ENCODE measurements at places on chromosomes 16 and 17.

- no peak for DNase-seq
Measured at GRCh38 chr16:83626676-83627075, 181.1 kb upstream of the HSBP1 start.

GRCh38 chr16:57115514-57116182 lies 23.3 kb downstream of the CPNE2 start:
- DNase-seq, result no peak

GRCh38 chr16:26614237-26614841 lies 452.4 kb upstream of the C16orf82 start:
- DNase-seq, result no peak

GRCh38 chr17:83053739-83054451 lies 25.5 kb upstream of the METRNL start:
- DNase-seq, result peak; percentile 33

DNA sequence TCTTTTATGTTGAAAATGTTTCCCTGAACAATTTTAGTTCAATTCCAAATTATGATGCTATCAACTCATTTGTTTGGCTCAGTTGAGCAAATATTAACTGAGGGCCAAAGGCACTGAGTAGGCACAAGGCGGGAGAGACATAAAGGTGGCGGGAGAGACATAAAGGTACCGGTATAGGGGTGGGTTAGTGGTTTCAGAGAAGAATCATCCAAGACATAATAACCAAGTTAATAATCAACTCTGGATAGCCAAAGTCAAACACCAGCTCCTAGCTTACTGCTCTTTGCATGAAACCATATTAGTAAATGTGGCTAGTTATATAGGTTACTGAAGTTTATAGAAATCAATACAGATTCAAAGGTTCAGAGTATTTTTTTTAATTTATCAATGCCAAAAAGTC lies 91.7 kb downstream of the RPGRIP1L start:
- no peak for DNase-seq

GRCh38 chr17:9226794-9227135 lies 205.5 kb downstream of the NTN1 start:
- DNase-seq, result no peak

- no peak for DNase-seq
Measured at GRCh38 chr17:32834104-32834503, 42.8 kb downstream of the MYO1D start.

DNA sequence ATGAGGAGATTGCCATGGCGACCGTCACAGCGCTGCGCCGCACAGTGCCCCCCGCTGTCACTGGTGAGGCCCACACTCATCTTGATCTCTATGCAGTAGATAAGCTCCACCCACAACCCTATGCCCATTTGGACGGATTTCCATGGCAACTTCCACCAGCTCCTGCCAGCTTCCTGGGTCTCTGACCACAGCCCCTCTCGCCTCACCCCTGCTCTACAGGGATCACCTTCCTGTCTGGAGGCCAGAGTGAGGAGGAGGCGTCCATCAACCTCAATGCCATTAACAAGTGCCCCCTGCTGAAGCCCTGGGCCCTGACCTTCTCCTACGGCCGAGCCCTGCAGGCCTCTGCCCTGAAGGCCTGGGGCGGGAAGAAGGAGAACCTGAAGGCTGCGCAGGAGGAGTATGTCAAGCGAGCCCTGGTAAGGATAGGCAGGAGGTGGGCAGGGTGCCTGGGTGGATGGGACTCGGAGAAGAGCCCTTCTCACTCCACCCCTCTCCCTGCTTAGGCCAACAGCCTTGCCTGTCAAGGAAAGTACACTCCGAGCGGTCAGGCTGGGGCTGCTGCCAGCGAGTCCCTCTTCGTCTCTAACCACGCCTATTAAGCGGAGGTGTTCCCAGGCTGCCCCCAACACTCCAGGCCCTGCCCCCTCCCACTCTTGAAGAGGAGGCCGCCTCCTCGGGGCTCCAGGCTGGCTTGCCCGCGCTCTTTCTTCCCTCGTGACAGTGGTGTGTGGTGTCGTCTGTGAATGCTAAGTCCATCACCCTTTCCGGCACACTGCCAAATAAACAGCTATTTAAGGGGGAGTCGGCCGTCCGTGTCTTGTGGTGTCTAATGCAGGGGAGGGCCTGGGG lies 4.3 kb downstream of the ALDOA start:
- DNase-seq, result no peak

DNA sequence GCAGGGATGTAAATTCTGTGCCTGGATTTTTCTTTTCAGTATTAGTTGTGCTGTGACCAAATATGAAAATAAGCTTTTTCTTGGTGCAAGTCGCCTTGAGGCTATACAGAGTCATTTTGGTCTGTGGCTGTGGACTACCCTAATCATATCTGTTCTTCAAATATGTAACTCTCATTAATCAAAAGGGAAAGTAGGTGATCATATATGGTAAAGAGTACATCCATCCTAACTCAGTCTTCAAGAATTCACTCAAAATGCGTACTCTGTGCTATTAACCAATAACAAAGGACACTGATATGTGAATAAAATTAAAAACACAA lies 2.6 kb downstream of the CPD start:
- DNase-seq, result no peak

- no peak for DNase-seq
Measured at GRCh38 chr16:84751947-84752346, 52.1 kb downstream of the USP10 start.

- DNase-seq, result no peak
Measured at GRCh38 chr17:61455324-61456060, 3.3 kb downstream of the TBX4 start.

- DNase-seq, result no peak
Measured at GRCh38 chr16:27273330-27273669, 4.7 kb upstream of the NSMCE1 start.

GRCh38 chr17:49776551-49777300 lies 11.8 kb upstream of the KAT7 start:
- no peak for DNase-seq

DNA sequence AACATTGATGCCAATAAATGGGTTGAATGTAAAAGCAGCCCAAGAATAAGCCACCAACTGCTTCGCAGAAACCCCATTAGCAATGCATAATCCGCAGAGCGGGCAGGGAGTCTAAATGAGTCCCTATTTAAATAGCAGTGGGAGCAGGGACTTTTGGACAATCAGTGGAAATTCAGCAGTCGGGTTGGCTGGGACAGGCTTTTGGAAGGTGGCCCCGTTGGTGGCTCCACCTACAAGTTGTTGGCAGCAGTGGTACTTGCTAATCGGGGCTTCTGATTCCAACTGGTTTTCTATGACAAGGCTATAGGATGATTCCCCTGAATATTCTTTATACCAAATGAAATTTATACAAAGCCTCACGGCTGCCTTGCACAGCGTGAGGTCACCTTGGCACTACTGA lies 86.3 kb downstream of the WDR59 start:
- no peak for DNase-seq

GRCh38 chr17:68682903-68683302 lies 81.7 kb upstream of the FAM20A start:
- no peak for DNase-seq

DNA sequence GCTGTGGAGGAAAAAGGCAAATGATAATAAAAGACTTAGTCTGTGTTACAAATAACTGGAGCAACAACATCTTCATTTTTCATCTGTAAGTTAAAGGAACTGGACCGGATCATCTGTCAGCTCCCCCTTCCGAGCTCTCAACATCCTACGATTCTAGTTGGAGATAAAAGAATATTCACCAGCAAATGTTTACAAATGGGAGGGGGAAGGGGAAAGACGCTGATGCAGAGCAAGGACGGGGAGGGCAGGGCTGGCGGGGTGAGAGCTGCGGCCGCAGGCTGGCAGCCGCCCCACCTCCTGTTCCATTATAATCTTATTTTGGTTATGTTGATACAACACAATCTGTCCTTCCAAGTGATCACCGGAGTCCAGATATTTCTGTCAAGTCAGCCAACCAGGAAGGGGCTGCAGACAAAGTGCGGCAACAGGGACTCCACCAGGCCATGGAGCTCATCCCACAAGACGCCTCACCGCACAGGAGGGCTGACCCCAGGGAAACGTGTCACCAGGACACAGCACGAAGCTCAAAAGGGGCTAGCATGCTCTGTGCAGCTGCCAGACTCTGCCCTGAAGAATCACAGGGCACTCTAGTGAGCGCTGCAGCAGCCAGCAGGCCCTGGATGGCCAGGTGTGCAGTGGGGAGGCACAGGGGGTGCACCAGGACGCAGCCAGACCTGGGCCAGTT lies 19.7 kb downstream of the FBXO31 start:
- peak; percentile 75 for DNase-seq

DNA sequence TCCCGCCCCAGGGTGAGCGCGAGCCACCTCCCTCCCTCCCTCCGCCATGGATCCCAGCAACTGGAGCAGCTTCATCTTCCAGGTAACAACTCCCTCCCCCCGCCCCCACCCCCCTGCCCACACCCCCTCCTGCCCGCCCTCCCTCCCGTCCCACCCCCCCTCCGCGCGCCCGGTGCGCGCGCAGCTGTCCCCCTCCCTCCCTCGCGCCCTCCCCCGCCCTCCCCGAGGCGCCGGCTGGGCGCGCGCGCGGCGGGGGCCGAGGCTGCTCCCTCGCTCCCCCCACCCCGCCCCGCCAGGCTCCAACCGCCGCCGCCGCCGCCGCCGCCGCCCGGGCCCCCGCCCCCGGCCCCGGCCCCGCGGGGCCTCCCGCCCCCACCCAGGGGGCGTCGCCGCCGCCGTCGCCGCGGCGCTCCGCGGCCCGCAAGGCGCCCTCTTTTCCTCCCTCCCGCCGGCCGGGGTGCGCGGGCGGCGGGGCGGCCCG lies at the start of gene MAZ:
MAZ (plus strand) TSS at position 431 of the 481 bp plus-strand sequence. CDS start 173 bp downstream, outside the sequence.
- DNase-seq, result no peak

DNA sequence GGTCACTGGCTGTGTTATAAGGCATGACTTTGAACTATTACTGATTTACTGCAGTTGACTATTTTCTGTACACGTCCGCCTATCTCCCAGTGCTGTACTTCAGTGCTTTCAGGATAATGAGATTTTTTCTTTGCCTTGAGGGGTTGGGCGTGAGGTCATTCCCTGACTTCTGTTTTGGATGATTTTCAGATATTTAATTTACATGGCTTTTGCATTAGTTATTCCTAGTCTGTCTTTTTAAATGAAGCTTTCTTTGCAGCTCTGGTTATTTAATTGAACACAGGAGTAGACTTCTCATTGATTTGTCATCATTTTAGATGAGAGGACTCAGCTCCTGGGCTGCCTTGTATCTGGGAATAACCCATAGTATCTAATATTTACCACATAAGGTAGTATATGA lies 23.7 kb downstream of the WIPF2 start:
- no peak for DNase-seq

- DNase-seq, result no peak
Measured at GRCh38 chr17:29760279-29761039, 137.7 kb upstream of the CORO6 start.

- DNase-seq, result peak; percentile 34
Measured at GRCh38 chr16:83723244-83723643, 84.5 kb upstream of the HSBP1 start.

DNA sequence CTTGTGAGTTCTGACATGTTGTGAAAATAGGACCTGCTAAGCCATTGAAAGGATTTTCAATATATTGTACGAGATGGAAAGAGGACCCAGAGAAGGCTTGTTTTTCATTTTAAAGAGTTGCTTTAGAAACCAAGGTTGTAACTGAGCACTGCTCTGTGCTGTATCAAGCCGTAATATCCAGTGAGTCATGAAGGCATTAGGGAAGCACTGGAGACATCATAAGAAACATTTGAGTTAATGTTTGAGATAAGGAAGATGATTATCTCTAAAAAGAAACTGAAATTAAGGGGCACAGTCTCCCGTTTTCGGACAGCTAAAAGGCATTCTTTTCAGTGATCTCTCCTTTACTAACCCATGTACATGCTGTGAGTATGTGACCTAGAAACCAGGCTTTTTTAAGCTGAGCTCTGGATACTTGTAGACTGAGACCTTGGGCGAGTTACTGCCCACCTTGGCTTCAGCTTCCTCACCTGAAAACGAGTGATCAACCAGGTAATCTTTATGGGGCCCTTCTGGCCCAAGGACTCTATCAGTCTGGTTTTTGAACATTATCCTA lies 149.2 kb upstream of the TBX2 start:
- DNase-seq, result no peak

DNA sequence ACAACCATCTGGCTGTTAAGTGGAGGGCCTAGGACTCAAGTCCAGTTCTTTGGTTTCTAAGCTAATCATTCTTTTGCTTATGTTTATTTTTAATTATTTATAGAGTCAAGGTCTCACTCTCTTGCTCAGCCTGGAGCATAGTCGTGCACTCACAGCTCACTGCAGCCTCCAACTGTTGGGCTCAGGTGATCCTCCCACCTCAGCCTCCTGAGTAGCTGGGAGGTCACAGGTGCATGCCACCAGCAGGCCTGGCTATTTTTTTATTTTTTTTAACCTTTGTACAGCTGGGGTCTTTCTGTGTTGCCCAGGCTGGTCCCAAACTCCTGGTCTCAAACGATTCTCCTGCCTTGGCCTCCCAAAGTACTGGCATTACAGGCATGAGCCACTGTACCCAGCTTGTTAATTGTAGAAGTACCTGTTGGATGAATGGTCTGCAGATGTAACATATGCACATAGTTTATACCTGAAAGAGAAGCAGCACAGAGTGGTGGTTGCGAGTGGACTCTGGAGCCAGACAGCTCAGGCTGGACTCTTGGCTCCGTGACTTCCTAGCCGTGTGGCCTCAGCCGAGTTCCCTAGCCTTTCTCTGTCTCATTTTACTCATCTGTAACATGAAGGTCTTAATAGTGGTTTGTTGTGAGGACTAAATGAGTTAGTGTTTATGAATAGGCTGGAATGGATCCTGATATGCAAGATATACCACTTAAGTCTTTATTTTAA lies 337.5 kb downstream of the SNX29 start:
- no peak for DNase-seq

DNA sequence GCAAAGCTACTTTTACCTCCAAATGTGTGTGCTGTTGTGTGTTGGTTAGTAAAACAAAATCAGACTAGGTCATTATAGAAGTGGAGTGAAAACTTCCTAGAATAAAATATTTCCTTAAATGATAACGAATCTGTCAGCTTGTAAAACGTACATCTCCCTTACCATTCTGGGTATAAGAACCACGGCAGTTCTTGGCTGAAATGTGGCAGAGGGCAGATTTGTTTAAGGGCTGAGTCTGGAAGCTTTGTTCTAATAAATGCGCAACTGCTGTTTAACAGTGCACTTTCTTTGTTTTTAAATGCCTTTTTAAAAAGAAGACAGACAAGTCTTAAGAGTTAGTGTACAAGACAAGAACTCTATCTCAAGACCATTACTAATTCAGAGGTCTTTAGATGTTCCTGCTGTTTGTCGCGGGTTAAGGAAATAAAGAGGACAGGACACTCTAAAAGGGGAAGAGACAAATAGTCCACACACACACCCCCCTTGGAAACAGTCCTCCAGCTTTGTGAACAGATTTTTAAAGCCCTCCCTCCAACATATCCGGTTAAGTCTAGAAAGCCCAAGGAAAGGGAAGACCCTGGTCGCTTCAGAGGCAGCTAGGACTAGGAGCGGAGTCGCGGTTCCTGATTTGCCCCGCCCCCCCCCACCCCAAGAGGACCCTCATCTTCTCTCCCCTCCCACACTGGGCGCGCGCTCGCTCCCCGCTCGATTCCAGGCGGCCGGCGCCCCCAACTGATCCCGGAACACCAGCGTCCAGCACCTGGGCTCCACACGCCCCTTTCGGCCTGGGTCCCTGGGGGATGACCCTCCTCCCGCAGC lies 658 bp downstream of the SYNRG start:
- no peak for DNase-seq

All from gastrocnemius medialis (tissue), 4 donors.